ENCODE measurements at places on chromosomes 12 and 14. TPM values are rescaled to one million over a fixed set of nuclear protein-coding genes. Genes with fewer than 3 reads are reported as not detected.

DNA sequence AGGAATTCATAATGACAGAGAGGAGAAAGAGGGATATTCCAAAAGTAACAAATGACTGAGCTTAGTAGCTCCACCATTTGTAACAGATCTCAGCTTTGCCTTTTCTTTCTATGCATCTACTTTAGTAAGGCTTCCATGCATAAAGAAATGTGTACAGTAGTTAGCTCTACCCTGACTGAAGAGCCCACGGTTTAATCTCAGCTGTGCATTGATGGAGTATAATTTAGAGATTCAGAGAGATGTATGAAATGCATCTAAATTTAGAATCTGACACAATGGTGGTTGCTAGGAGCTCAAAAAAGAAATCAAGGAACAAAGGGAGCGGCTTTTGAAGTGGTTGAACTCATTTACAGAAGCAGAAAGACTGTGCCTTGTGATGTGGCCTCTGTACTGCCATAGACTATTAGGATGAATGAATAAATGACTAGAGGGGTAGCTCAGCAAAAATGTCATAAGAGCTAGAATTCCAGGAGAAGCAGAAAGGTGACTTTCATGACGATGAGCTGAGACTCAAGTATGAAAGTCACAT, 838.6 kb downstream of the RPS29 start:
- no peaks in the 10 kb centered on the region for H3K36me3 ChIP-seq
- H3K27ac ChIP-seq = no peak overlapping the region
- DNase-seq = no peak
- no peaks in the 10 kb centered on the region for H3K4me1 ChIP-seq

- no peak for DNase-seq
- no peaks in the 10 kb centered on the region for H3K27me3 ChIP-seq
- H3K4me1 ChIP-seq = no peaks in the 10 kb centered on the region
- H3K4me3 ChIP-seq = no peak overlapping the region
- H3K36me3 ChIP-seq = no peaks in the 10 kb centered on the region
Observed at GRCh38 chr14:100788517-100788916, 37.4 kb upstream of the MEG3 start.

DNA sequence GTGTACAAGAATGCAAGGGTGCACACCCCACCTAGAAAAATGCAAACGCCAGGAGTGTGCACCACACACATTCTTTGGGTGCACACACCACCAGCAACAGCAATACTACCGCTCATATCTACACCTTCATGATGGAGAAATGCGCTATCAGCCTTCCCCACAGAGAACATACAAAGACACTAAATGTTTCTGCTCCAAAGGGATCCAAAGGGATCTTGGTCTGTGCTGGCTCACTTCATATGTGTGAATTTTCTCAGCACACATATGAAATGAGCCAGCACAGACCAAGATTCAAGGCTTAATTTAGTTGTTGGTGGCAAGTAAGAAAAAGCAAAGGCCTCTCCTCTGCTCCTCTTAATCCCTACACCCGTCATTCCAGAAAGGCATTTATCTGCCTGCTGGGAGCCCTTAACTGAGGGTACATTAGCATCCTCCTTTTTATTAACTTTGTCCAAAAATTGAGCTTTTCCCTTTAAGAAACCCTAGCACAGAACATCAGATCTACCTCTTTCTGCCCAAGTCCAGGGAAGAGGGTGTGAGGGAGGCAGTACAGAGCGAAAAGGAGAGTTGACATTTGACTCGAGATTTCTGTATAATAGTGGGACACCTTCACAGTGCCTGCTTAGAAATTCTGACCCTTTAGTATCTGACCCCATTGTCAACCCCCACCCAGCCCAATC, 8.3 kb downstream of the BMP4 start:
- H3K36me3 ChIP-seq = no peaks in the 10 kb centered on the region
- no peak for DNase-seq
- H3K27ac ChIP-seq = no peak overlapping the region
- H3K27me3 ChIP-seq = no peaks in the 10 kb centered on the region
- H3K4me3 ChIP-seq = no peak overlapping the region

The NUAK1 gene
- 22.8 TPM for total RNA-seq

DNA sequence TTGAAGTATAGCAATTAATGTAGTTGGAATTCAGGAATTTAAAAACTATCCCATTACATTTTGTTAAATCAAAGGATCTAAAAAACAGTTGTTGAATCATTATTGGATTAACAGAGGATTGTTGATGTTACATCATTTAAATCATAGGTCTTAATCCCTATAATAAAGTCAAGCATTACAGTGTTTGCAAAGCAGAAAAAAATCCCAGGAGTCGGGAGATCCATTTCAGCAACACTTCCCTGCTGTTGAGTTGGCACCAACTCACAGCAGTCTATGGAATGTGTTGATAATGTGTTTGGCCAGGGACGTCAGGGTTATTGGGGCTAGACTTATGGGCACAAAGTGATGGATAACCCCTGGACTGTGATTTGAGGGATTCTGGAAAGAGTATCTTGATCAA, 99.1 kb upstream of the TMTC1 start:
- DNase-seq = no peak
- no peaks in the 10 kb centered on the region for H3K27me3 ChIP-seq
- H3K36me3 ChIP-seq = no peaks in the 10 kb centered on the region

- H3K27me3 ChIP-seq = no peaks in the 10 kb centered on the region
- no peak overlapping the region for H3K27ac ChIP-seq
Observed at GRCh38 chr14:24996930-24997725, 52.8 kb downstream of the STXBP6 start.

Data from vagina (tissue), 2 donors.